RKO (cell line): ENCODE measurements at places on chromosomes 12 and 14.

DNA sequence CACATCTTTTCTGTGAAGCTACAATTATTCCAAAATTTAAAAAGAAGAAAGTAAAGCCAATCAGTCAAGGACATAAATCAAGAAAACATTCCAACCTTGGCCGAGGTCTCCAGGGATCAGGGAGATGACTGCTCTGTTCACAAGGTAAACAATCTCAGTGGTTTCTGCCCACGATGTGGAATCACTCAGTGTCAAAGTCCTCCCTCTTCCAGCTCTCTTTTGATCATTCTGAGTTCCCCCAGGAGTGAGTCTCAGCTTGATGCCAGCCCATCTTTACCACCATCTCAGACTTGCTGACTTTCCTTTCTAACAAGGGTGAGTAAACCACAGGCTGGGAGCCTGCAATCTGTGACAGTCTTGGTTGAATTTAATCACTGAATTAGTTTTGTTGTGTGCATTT, 4.8 kb upstream of the SERPINA9 start:
- no peak for DNase-seq

GRCh38 chr12:30573145-30573544, 122.5 kb downstream of the IPO8 start:
- no peak for DNase-seq

- DNase-seq: no peak
These were observed 107.3 kb downstream of the SAMD4A start for GRCh38 chr14:54674046-54674741.

DNA sequence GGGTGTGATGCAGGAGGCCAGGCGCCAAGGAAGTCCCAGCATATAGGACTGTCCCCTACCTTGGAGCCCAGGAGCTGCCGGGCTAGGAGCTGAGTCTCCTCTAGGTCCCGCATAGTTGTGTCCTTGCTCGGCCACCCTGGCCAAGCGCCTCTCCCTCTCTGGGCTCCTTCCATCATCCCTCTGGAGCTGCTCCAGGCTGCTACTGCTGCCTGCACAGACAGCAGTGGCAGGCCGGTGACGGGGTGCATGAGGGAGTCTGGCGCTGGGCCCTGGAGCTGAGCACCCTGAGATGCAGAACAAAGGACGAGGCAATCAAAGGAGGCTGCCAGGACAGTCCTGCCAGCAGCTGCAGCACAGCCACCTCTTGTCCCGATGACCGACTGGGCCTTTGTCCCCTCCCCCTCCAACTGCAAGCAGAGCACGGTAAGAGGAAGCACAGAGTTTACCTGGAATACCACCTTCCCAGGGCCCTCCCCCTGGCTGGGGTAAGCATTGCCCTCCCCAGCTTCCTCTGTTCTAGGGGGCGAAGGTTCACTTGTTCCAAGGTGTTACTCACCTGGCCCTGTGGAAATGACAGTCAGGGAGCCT, 10.4 kb downstream of the DTX1 start:
- no peak for DNase-seq

GRCh38 chr12:80935111-80935510, 2.6 kb downstream of the LIN7A start:
- DNase-seq: no peak

GRCh38 chr12:94140556-94140955, 7.8 kb upstream of the PLXNC1 start:
- DNase-seq: no peak

DNA sequence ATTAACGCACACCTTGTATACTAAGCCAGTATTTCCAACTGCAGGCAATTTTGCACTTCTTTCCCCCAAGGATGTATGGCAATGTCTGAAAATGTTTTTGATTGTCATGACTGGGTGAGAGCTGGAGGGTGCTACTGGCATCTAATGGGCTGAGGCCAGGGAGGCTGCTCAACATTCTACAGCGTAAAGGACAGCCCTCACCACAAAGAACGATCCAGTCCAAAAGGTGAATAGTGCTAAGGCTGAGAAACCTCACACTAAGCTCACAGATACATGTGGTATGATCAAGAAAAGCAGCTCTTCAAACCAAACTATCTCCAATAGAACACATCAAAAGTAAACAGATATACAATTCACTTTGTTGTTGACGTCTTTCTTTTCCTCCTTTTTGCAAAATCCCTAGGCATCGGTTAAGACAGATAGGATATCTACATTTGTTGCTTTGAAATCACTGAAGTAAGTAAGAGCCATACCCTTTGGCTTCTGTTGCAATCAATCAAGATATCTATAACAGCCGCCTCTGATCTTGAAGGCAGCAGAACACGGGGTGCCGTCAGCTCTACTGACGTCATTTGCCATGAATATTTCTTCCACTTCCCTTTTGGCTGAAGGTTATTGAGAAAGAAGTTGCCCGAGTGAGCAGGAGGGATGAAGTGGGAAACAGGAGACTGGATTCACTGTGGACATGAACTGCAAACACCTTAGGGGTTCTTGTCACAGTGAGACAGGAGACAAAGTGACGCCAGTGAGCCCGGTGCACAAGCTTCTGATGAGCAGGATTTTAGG, 218.3 kb downstream of the FOXN3 start:
- DNase-seq: no peak

GRCh38 chr12:1851151-1851701, 30.9 kb downstream of the LRTM2 start:
- DNase-seq: peak; percentile 16

GRCh38 chr12:114046236-114046998, 80.3 kb upstream of the RBM19 start:
- DNase-seq: no peak

DNA sequence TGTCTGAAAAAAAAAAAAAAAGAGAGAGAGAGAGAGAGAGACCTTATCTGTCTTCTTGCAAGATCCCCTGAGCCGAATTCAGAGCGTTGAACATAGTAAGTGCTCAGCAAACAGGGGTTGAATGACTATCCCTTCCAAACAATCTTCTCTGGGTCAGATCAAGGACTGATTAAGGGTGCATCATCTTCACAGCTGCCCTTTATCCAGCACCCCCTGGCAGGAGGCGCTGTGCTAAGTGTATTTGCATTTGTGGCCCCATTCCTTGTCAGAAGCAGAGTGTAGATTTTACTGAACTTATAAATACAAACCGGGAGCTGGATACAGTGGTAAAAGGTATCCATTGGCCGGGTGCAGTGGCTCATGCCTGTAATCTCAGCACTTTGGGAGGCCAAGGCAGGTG, 8.8 kb upstream of the TRPV4 start:
- DNase-seq: peak; percentile 55

DNA sequence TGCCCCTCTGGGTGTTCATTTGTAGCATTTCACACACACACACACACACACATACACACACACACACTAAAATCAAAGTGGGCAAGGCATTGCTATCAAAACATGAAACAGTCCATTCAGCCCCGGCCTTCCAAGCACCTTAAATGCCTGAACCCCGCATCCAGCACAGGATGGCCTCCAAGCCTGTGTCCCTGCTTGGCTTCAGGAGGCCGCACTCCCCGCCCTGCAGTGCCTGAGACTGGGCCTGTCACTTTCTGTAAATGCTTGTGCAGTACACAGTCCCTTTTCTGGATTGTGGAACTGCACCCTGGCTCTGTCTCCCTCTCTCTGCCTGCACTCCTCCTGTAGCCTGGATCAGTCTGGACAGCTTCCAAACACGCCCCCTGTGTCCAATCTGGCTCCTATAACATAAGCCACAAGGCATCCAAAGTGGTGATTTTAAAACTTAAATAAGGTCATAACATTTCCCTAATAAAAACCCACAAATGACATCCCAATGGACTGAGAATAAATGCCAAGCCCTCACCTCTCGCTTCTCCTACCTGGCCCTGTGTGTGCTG, 972.2 kb upstream of the TMEM132C start:
- no peak for DNase-seq

DNA sequence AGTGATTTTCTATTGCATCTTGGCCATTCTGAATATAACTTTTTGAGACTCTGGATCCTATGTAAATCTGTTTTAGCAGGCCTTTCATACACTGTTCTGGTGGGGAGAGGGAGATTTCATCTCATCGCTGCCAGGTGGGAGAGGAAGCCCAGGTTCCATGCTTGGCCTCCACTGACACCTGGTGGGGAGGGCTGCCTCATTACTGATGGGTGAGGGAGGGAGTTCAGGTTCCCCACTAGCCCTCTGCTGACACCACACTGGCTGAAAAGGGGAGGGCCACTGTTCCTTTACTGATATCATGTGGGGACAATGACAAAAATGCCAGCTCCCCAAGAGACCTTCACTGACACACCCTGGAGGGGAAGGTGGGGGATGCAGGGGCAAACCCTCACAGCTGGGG, 2.4 kb upstream of the GALNT8 start:
- DNase-seq: no peak

DNA sequence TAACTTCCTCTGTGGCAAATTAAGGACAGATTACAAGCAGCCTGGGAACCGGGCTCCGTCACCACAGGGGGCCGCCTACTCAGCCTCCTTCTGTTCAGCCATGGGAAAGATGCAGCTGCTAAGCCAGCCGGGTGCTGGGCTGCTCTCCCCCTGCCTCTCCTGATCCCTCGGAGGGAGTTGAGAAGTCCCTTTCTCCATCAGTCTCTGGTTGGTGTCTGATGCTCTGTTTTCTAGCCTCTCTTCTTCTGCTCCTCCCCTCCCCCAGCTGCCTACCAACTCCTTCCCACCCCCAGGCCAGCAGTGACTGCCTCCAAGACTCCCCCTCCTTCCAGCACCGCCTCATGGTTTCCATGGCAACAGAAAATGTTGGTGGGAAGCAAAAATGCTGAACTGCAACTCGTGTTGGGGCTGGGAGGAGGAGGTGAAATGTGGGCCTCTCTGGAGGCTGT, 486.7 kb downstream of the APAF1 start:
- DNase-seq: no peak
